ENCODE measurements at places on chromosomes 5 and 9. TPM values are rescaled to one million over a fixed set of nuclear protein-coding genes. Genes with fewer than 3 reads are reported as not detected.

- DNase-seq = no peak
These were observed 6.9 kb downstream of the KIAA1958 start for GRCh38 chr9:112493393-112494137.

GRCh38 chr9:116270546-116270945 is 117.0 kb downstream of the PAPPA start:
- no peak for DNase-seq

Gene SPEF2
- 2.3 TPM for total RNA-seq

Gene TNFSF8
- not detected for total RNA-seq

Data from epithelial cell of proximal tubule (primary cell).